ENCODE measurements at places on chromosomes 12 and 14. TPM values are rescaled to one million over a fixed set of nuclear protein-coding genes. Genes with fewer than 3 reads are reported as not detected.

DNA sequence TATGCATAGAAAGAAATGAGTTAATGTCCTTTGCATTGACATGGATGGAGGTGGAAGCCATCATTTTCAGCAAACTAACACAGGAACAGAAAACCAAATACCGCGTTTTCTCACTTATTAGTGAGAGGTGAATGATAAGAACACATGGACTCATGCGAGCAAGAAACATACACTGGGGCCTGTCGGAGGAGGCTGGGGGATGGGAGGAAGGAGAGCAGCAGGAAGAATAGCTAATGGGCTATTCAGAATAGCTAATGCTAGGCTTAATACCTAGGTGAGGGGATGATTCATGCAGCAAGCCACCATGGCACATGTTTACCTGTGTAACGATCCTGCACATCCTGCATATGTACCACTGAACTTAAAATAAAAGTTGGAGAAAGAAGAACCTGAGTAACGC, 29.1 kb upstream of the SYT1 start:
- no peak for DNase-seq

GRCh38 chr14:64123241-64123822, 170.8 kb downstream of the ESR2 start:
- no peak for DNase-seq

DNA sequence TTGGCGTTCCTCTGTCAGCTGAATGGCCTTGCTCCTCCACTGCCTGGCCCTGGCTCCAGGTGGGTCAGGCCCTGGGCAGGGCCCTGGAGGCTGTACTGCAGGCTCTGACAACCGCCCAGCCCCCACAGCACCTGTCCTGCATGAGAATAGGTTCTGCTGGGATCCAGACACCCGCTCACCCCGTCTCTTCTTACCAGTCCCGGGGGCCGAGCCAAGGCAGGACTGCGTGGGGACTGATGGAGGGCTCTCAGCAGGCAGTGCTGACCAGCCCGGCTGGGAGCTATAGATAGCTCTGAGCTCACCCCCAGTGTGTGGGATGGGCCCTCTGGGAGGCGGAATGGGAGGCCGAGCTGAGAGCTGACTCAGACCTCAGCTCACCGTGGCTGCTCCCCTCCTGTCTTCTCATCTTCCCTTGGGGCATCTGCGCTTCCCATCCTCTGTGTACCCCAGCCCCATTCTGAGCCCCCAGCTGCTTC, 39.6 kb downstream of the TEAD4 start:
- no peak for DNase-seq

- DNase-seq: peak; percentile 41
Observed at GRCh38 chr12:6032726-6033125, 87.7 kb upstream of the ANO2 start.

DNA sequence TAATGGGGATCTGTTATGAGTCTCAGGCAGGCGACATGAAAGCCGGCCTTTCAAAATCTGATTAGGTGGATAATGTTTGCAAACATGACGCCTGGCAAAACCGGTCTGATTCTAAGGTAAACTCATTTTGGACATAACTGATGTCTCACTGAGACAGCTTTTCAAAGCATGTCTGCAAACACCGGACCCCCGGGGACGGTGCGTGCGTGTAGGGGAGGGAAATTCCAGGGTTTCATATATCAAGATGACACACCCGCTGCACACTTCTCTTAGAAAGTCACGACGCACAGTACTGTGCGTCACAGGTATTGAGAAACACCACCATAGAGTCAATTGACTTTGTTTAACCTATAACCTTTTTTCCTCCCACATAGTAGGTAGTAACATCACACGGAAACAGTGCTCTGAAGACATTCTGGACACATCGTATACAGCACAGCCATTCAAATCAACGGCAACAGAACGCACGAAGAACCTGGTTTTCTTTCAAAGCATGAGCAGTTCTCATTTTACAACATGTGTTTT, 43.9 kb upstream of the TESC start:
- no peak for DNase-seq

DNA sequence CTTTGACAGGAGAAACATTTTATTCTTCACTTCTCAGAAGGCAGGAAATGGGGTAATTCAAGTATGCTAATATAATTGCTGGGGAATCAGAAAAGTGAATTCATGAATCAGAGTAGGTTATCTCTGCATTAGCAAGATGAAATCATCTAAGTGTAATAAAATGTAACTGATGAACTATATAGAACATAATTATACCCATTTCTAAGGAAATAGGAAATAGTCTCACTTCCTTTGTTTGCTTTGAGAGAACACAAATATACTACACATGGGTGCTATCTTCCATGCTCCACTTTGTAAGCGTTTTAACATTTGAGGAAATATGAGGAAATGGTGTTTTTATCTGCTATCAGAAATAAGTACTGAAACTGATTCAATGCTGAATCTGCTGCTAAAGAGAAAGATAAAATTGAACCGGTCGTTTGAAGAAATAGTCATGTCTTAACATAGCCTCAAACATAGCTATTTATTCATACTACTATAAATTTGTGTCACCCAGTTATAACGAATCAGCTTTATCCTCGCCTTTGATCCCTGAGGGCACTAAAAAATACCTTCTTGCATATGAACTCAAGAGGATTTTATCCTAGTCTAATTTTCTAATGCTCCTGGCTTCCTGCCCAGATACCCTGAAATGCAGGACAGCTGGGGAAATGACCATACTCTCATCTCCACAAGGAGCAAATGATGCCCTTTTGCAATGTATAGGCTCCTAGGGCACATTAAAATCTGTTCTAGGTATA, 696.0 kb downstream of the C12orf50 start:
- DNase-seq: no peak

- peak; percentile 94 for DNase-seq
Observed at GRCh38 chr14:81436296-81437138, 36.4 kb upstream of the STON2 start.

GRCh38 chr14:95078867-95079266, 78.5 kb downstream of the DICER1 start:
- no peak for DNase-seq

KRT86 gene
- total RNA-seq: not detected

DNA sequence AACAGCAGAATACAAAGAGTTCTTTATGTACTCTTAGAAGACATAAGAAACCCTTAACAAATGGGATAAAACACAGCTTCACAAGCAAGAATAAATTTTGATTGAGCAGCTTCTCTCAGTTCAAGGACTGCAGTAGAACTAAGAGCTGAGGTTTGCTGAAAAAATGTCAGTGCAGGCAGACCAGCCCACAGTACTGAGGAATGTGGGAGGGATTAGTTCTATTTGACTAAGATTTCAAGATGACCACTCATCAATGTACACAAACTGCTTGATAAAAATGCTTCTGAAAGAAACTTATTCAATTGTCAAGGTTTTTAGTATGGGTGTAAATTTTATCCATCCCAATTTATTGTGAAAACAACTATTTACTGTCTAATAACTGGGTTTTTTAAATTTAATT, 138.4 kb downstream of the SEC23A start:
- no peak for DNase-seq

DNA sequence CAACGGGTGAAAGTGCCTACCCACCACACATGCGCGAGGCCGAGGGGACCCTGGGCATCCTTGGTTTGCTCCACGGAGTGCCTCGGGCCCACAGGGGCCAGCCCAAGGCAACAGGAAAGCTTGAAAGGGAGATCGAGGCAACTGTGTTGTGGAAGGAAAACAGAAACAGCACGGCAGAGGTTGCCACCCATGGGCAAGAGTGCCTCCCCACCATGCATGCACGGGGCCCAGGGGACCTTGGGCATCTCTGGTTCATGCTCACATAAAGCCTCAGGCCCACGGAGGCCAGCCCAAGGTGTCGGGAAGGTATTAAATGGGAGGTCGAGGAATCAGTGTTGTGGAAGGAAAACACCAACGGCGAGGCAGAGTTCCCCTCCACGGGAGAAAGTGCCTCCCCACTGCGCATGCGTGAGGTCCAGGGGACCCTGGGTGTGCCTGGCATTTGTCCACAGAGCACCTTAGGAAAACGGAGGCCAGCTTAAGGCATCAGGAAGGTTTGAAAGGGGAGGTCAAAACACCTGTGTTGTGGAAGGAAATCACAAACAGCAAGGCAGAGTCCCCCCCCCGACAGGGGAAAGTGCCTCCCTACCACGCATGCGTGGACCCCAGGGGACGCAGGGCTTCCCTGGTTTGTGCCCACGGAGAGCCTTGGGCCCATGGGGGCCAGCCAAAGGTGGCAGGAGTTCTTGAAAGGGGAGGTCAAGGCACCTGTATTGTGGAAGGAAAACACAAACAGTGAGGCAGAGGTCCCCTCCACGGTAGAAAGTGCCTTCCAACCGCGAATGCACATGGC, 367.3 kb downstream of the ALG10 start:
- peak; percentile 78 for DNase-seq

GRCh38 chr14:96688629-96689028, 108.6 kb upstream of the VRK1 start:
- no peak for DNase-seq

- no peak for DNase-seq
Observed at GRCh38 chr14:74572726-74573301, 39.2 kb downstream of the LTBP2 start.

DNA sequence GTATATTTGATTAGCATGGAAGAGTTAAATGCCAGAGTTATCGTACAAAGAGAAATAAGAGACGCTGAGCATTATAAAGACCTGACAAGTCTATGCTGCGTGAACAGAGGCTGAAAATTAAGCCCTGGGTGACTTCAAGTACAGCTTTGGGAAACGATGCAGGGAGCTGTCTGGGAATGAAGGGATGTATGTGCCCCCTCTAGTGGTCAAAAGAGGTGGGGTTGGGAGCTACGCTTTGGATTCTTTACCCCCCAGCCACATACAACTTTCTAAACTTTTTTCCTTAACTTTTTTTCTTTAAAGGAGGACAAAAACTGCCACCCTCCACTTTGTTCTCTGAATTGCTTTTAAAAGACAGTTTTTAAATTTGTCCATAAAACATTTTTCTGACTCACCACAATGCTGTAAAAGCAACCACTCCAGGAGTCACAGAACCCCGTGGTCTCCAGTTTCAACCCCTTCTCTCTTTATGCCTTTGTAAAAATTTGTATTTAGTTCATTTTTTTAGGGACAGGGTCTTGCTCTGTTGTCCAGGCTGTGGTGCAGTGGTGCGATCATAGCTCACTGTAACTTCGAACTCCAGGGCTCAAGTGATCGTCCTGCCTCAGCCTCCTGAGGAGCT, 59.4 kb downstream of the ZNF664 start:
- DNase-seq: no peak

- DNase-seq: no peak
Observed at GRCh38 chr12:58925751-58926150, 5.4 kb upstream of the LRIG3 start.

SUOX gene
- 27.7 TPM for total RNA-seq

- DNase-seq: no peak
Observed at GRCh38 chr12:52380271-52380694, 5.2 kb downstream of the KRT84 start.

DNA sequence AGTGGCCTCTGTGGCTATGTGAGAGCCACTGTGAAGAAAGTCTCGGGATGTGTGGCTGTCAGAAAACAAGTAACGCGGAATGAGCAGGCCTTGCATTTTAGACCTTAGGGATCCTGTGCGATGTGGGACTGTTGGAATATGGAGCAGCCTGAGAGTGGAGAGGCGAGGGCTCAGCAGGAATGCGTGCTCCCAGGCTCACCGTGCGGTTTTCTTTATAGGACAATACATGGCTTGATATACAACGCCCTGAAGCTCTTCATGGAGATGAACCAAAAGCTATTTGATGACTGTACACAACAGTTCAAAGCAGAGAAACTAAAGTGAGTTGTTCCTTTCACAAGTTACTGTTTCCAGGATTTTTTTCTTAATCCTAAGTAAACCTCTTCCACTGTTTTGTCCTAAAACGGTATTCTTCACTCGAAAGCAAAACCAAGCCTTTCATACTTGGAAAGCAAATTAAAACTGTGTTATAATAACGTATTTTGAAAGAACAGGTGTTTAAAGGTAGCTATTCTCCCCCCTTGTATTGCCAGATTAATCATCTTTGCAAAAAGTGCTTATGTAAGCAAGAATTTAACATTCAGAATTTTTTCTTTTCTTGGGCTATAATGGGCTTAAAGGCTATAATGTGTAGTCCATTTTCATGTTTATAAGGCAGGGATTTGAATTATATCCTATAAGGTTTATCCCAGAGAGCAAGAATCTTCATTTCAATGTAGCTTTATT, 54.8 kb upstream of the DYNC1H1 start:
- DNase-seq: peak; percentile 33

FGF23 gene
- total RNA-seq: not detected

DNA sequence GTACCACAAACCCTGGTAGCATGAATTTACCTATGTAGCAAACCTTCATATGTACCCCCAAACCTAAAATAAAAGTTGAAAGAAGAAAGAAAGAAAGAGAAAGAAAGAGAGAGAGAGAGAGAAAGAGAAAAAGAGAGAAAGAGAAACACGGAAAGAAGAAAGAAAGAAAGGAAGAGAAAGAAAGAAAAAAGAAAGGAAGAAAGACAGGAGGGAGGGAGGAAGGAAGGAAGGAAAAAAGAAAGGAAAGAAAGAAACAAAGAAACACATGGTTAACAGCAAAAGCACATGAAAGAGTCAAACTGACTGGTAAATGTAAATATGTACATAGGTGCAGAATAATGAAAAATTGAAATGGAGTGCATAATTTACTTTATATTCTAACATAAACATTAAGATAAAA, 903.4 kb downstream of the LRFN5 start:
- no peak for DNase-seq

DNA sequence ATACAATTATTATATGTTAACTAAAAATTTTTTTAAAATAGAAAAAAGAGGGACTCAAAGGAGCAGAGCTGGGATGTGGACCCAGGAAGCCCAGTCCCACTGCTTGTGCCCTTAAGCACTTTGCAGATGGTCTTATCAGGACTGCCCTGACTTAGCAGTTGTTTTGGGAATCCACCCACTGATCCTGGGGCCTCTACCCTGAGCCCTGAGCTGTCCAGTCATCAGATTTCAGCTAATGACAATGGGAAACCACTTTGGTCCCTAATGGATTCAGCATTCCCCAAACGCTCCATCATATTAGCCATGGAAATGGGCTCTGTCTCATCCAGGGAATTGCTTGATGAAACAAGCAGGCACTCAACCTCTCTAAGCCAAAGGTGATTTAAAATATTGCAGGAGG, 22.5 kb upstream of the WSCD2 start:
- DNase-seq: no peak

HAL gene
- 2.5 TPM for total RNA-seq

AJUBA gene
- total RNA-seq: 6.0 TPM

LTA4H gene
- 47.0 TPM for total RNA-seq

DNA sequence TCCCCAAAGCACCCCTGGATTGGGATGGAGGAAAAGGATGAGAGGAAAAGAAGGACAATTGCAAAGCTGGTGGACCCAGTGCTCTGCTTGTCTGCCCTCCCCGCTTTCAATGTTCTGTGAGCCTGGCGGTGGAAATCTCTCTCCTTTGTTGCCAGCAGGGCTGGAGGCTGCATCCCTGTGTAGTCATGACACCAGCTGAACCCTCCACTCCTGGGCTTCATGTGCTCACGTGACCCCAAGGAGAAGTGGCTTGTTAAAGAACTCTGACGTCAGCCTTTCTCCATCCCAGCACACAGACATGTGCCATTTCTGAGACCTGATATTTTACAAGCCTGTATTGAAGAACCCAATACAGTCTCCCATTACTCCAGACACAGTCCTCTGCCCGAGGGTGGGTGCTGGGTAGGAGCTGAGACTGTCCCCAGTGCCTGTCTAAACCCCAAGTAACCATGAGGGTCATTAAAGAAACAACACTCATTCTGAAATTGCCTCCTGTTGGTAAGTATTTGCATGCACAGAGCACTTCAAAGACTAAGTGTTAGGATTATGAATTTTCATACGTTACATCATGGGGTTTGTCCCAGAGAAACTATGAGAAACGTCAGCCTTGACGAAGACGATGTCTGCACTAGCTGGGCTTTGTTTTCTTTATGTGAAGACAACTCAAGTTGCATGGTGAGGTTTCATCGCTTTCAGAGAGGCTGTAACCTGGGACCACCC, 21.7 kb downstream of the GALNT16 start:
- peak; percentile 45 for DNase-seq

OR6C2 gene
- total RNA-seq: not detected

CCND2 gene
- 93.0 TPM for total RNA-seq
